T-helper 17 cell (primary cell): ENCODE measurements at places on chromosomes 1 and 21.

DNA sequence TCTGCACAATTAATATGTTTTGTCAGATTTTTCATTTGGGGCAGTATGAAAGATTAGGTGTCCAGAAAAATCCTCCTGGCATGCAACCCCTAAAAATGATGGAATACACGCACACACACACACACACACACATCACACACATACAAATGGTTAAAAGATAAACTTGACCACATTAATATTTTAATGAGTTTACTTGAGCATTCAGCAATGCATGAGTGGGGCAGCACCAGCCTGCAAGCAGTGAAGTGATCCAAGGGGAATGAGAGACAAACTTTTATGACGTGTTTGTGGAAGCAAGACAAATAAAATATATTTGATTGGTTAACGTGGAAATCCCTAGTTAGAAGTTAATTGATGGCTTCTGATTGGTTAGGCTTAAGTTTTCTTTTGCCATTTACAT, 29.1 kb upstream of the SOAT1 start:
- DNase-seq: no peak

- DNase-seq: no peak
Observed at GRCh38 chr1:63975481-63975880, 201.7 kb downstream of the ROR1 start.

DNA sequence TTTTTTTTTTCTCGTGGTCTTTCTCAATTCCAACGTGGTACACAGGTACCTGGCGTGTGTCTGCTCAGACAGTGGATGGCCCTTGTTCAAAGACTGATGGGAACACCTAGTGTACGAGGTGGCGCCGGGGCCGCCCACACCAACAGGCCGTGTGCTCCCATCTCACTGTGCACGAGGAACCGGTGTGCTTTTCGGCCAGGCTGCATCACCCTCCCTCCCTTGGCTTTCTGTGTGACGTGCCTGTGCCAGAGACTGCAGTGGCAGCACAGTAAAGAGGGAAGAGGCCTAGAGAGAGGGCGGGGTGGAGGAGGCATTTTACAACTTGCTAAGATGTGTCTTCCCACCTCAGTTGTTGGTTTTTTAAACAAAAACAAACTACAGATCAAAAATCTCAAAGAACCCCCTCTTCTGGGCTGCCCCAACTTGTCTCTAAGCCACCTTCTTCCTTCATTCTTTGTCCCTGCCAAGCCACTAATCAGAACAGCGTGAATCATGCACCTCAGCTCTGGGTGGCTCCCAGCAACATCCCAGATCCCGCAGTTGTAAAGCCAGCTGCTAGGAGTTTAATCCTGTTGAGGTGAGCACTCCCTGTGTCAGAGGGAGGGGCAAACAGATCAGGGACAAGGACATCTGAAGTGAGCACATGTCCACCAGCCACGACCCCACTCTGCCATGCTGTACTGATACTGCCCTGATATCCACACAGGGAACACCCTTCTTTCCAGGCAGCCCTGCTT, 20.7 kb downstream of the IRF2BP2 start:
- no peak for DNase-seq

- DNase-seq: no peak
Observed at GRCh38 chr1:50095716-50096115, 13.0 kb upstream of the ELAVL4 start.

GRCh38 chr1:203046984-203047630, 20.8 kb downstream of the PPFIA4 start:
- DNase-seq: no peak

DNA sequence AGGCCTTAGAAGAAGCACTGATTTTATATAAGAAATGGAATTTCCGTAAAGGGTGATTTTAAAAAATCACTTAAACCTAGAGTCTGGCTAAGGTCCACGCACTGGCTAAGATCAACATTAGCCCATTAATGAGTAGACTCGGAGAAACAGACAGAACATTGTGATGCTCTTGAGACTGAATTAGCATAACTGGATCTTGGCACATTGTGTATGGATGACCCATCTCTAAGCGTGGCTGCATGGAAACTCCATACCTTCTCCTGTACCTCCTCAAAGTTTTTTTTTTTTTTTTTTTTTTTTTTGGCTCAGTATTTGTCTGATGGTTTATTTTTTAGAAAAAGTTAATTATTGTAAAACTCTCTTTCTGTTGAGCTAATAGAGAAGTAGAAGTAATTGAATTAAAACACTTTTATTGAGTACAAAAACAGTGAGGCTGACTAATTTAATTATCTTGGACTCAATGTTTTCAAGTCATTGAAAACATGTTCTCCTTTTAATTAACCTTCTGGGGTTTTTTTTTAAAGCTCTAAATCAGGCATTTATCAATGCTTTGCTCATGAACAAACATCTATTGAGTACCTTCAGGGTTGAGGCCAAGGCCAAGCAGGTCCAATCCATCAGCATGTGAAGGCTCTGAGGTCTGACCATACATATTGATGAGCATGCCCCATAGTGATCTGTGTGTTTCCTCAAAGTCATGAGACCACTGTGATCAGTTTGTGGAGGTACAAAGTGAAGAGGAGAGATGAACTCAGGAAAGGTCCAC, 74.0 kb downstream of the TLR5 start:
- DNase-seq: no peak

DNA sequence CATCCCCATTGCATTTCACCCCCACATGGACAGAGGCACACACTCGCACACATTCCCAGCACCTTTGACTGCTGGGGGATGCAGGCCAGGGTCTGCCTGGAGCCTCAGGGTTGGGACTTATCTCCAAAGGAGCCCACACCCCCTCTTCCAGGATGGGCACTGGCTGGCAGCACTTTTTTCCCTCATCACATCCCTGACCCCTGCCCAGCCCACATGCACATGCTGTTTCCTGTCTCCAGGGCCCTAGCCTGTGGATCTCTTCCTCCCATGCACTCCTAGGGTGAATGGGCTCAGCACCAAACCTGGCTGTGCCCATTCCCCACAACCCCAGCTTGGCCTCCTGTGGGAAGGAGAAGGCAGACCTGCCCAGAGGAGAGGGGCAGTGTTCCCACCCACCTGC, 59.3 kb downstream of the STUM start:
- no peak for DNase-seq

GRCh38 chr1:58687516-58687915, 12.3 kb downstream of the MYSM1 start:
- DNase-seq: no peak

- no peak for DNase-seq
Observed at GRCh38 chr1:27348861-27349783, 7.3 kb downstream of the SYTL1 start.

DNA sequence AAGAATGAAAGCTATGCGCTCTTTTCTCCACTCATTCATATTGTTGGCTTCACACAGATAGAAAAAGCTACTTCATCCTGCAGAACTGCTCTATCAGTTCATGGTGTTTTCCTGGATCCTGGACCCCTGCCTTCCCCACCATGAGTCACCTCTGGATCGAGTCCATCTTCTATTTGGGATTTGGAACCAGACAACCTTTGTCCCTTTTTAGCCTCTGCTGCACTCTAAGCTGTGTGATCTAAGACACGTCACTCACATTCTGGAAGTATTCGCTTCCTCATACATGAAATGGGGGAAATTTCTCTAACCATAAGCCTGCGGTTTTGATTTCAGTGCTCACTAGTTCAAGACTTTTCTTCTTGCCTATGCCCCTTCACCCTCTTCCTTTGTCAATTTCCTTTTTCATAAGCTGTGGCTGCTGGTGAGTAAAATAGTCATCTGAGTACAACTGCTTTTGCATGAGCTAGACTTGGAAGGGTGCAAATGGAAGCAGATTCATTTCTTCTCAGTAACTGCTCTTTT, 14.1 kb upstream of the DEGS1 start:
- no peak for DNase-seq

- DNase-seq: no peak
Observed at GRCh38 chr21:21439761-21440160, 441.6 kb downstream of the NCAM2 start.

- DNase-seq: no peak
Observed at GRCh38 chr1:231515748-231516147, 12.7 kb upstream of the TSNAX start.

DNA sequence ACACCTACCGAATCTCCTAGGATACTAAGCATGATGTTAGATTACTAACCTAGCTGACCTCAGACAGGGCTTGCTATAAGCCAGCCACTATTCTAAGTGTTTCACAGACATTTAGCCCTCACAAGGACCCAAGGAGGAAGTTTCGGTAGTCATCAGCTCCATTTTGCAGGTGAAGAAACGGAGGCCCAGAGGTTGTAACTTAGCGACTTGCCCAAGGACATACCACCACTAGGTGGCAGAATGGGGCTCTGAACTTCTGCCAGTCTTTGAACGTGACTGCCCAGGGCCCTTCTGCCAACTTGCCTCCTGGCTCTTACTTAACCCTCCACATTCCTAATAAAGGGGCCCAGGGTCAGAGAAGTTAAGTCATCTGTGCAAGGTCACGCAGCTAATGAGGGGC, 283.5 kb downstream of the C1orf94 start:
- no peak for DNase-seq
